Pulmonary artery endothelial cell (primary cell): ENCODE measurements at places on chromosomes 16 and 17.

DNA sequence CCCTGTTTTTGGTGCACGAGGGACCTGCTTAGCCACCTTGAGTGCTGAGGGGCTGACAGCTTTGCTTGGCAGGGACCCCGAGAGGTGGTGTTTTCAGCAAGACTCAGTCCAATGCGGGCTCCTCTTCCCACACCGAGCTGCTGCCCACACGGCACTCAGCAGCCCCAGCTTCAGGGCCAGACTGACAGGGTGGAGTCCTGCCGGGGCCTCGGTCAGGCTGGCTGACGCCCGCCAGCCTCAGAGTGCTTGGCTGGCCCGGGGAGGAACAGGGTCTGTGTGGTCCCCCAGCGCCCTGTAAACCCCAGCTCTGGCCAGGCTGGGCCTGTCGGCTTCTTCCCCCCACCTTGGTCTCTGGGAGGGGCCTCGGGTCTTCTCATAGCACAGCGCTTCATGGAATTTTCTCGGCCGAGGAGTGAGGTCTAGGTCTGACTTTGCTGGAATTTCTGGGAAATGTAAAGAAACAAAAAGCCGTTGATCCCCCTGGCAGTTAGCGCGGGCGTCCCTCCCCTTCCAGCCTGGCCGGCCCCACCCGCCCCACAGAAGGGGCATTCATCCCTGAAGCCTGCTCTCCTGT is 2.6 kb downstream of the SOX8 start:
- no peak for DNase-seq

GRCh38 chr17:78001612-78002011 is 43.1 kb downstream of the TNRC6C start:
- DNase-seq: no peak

- no peak for DNase-seq
Measured at GRCh38 chr17:63529711-63530556, 6.8 kb downstream of the KCNH6 start.

GRCh38 chr16:31421587-31421986 is 6.6 kb downstream of the COX6A2 start:
- DNase-seq: no peak

GRCh38 chr16:52631711-52632110 is 84.8 kb upstream of the TOX3 start:
- DNase-seq: no peak

DNA sequence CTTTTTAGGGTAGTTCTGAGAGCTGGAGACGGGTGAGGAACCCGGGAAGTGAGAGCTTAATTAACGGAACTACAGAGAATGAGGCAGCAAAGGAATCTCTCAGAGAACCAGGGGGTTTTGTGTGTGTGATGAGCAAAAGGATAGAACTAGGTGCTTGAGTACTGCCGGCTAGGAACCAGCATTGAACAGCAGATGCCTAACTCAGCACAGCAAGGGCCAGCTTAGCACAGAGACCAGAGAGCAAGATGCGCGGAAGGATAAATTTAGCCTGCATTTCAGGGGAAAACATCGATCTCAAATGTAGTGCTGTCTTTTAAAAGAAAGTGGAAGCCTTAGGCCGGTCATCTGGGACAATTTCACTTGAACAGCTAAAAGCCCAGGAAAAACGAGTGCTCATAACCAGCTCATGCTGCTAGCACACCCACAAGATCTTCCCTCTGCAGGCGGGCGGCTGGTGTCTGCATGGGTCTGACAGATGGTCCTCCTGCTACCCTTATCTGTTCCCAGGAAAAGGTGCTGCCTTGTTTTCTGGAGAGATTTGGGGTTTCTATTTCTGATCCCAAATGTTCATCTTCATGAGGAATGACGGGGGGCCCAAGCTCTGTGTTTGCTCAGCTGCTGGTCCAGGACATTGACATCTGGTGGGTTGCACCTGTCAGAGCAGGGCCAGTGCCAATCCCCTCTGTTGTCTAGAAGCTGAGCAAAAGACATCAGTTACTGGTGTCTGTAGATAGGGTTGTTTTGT is 103.9 kb downstream of the SOCS1 start:
- DNase-seq: no peak

DNA sequence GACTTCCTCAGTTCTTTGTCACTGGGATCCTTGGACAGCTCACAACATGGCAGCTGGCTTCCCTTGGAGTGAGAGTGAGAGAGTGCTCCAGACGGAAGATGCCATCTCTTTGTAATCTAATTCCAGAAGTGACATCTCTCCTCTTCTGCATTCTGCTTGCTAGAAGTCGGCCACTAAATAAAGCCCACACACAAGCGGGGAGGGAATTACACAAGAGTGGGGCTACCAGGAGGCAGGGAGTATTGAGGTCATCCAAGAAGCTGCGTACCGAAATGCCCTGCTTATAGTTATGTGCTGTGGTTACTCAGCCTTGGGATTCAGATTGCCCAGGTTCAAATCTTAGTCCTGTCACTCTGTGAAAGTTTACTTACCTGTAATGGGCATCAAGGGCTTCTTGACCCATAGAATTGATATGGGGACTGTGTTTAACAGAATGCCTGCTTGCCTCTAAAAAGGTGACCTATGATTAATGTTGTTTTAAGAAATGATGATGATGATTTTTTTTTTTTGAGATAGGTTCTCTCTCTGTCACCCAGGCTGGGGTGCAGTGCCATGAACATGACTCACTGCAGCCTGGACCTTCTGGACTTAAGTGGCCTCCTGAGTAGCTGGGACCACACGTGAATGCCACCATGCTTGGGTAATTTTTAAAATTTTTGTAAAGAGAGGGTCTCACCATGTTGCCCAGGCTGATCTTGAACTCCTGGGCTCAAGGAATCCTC is 120.9 kb upstream of the HS3ST2 start:
- no peak for DNase-seq

GRCh38 chr16:10322723-10323527 is 62.9 kb upstream of the ATF7IP2 start:
- no peak for DNase-seq

DNA sequence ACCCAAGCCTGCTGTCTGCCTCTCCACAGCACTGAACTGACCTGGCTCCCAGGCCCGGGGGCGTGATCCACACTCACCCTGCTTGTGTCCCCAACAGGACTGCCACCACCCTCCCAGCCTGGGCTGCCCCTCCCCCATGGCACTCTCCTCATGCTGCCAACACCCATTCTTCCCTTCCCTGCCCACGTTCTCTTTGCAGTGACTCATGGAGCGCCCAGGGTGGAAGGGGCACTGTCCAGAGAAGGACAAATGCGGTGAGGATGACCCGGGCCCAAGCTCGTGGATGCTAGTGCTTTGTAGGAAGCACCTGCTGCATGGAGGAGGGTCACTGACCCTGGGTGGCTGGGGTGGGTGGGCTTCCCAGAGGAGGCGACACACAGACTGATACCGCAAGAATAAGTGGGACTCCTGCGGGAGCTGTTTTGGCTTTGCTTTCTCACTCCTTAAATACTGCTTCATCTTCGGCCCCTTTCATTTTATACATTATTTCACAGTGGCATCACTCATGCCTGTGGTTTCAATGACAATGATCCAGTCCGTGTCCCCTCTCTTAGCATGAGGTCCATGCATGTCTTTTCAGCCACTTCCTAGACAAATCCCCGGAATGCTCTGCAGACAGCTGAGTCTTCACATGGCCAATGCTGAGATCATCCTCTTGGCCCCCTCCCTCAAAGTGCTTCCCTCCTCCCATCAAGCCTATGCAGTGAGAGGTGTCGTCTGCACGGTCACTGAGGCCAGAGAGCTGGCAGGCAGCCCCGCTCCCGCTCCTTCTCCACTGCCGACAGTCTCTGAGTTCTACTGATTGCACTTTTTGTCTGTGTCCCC is 17.6 kb downstream of the CDK5R1 start:
- DNase-seq: no peak

- no peak for DNase-seq
Measured at GRCh38 chr16:79599256-79599836, 1.2 kb downstream of the MAF start.

- no peak for DNase-seq
Measured at GRCh38 chr17:10396524-10397163, 23.8 kb upstream of the MYH13 start.

DNA sequence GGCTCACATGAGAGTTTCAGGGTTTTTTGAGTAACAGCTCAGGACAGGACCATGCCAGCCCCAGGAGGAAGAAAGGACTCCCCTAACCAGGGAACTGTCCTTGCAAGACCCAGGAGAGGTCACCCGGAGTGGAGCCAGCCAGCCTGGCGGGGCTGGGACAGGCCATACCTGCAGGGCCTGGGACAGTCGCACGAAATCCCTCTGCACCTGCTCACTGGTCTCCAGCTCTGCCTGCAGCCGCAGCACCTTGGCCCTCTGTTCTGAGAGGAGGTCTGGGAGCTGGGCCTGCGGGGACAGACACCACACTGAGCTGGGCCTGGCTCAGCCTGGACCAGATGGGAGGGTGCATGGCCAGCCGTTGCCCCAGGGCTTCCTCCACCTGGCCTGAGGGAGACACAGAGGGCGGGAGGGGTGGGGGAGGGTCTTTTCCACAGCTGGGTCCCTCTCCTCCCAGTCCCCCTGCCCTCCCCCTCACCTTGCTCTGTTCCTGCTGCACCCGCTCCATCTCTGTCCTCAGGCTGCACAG is 19.7 kb downstream of the RABEP2 start:
- DNase-seq: no peak
